ENCODE measurements at places on chromosomes 1 and 21.

DNA sequence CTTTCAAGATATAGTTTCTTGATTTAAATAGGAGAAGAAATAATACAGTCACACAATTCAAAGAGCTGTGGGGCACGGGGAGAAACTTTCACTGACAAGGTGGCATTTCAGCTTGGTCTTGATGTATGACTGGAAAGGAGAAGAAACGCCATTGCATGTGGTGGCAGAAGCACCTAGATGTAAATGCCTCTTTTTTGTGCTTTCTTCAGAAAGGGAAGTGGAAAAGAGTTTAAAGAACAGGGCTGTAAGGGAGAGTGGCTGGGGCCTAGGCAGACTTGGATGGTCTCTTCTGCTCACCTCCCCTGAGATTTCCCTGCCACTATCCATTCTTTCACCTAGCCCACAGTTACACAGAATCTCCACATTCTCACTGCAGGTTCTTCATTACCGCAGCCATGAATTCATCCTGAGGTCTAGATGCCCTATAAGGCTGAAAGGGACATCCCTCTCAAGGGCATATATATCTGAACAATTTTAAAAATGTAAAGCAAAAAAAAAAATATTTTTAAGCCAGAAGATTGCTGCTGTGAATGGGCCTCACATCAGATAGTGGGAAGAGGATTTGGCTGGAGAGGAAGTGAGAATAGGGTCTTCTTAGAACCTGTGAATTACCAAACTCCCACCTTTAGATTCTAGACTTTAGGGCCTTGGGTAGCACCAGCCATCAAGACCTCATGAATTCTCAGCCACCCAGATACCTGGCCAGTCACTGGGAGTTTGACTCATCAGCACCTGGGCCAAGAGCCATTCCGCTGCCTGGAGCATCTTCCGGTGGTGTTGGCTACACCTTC lies 23.4 kb downstream of the CACNA1E start:
- DNase-seq = no peak

- DNase-seq = no peak
Measured at GRCh38 chr1:10898921-10899320, 102.5 kb upstream of the CASZ1 start.

DNA sequence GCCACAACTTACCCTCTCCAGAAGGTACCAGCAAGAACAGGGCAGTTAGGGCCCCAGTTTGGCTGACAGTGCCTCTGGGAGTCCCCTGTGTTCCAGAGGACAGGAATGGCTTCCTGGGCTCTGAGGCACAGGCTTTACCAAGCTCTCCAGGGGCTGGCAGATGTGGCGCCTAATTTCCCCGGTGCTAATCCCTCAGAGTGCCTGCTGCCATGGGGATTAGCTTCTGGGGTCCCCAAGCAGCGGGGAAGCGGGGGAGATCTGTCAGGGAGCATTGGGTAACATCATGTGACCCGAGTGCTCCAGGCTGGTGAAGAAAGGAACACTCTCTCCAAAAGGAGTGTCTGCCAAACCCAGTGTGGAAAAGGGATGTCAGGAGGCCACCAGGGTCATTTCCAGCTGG lies at the start of gene LACTBL1:
Gene LACTBL1 (minus strand): TSS at position 107 of the 400 bp plus-strand sequence. CDS start 550 bp downstream, outside the sequence.
- DNase-seq = no peak

GRCh38 chr1:114319418-114319817 lies 165.7 kb upstream of the SYT6 start:
- DNase-seq = no peak

DNA sequence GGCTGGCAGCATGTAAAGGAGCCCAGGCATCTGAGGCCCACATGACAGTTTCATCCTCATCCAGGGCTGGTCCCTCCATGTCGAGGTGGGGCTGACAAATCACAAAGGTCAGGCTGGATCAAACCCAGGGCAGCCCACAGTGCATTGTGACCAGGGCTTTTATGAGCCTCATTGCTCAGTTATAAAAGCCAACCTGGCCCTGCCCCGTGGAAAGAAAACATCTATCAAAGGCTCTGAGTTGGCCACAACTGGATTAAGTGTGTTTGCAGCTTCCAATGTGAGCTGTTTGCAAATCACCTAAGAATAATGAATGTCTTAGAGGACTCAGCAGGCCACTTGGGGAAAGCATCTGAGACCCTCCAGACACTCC lies 45.4 kb downstream of the GRHL3 start:
- no peak for DNase-seq

GRCh38 chr1:39995973-39996393 lies 41.0 kb downstream of the MFSD2A start:
- no peak for DNase-seq

- no peak for DNase-seq
Measured at GRCh38 chr1:38541223-38541622, 318.3 kb downstream of the RRAGC start.

All from stimulated activated CD8-positive, alpha-beta memory T cell treated with anti-CD3 and anti-CD28 coated beads, Interleukin-15, amount 100 ng/mL, for 4 hours (primary cell).